ENCODE measurements at places on chromosomes 4 and X. TPM values are rescaled to one million over a fixed set of nuclear protein-coding genes. Genes with fewer than 3 reads are reported as not detected.

DNA sequence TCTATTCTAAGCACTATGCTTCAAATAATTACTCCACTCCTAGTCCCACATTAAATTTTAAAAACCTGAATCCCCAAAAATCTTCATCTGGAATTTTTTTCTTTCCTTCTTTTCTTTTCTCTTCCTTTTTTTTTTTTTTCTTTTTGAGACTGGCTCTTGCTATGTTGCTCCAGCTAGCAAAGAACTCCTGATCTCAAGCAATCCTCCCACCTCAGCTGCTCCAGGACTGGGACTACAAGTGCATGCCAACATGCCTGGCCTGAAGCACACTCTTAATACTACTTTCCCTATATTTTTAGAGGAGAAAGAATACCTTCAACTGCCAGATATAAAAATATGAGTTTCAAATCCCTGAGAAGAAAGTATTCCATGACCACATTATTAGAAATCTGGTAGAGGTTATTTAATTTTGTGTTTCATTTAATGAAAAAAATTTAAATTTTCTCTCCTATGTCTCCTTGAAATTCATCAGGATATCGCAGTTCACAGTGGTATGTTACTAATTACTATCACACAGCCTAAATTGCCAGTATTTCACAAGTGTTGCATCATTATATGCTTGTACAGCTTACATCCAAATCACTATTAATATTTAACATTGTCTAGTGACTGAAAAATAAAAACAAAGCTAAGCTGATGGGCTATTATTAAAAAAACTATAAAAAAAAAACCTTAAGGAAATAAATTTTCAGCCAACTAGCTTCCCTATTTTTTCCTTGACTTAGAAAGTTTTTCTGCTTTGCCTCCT is 227.8 kb downstream of the NAF1 start:
- H3K27ac ChIP-seq = no peak overlapping the region
- H3K36me3 ChIP-seq = no peaks in the 10 kb centered on the region
- no peak for DNase-seq
- no peaks in the 10 kb centered on the region for H3K27me3 ChIP-seq
- H3K4me3 ChIP-seq = no peak overlapping the region
- no peaks in the 10 kb centered on the region for H3K4me1 ChIP-seq

DNA sequence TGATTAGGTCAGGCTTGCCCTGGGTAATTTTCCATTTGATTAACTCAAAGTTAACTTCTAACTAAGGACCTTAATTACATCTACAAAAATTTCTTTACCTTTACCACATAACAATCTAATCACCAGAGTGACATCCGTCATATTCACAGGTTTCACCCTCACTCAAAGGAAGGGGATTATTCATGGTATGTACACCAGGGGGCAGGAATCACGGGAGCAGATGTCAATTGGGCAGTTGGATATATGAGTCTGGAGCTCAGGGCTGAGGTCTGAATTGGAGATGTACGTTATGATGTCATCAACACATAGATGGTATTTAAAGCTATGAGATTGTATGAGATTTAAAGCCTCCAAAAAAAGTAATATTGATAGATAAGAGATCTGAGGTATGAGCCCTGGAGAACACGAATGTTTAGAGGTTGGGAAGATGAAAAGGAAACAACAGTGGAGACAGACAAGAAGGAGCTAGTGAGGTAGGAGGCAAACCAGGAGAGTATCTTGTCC is 52.9 kb downstream of the PGRMC1 start:
- no peaks in the 10 kb centered on the region for H3K36me3 ChIP-seq
- H3K27me3 ChIP-seq = peaks cover 28% of the 10 kb centered on the region
- H3K4me1 ChIP-seq = no peaks in the 10 kb centered on the region
- H3K27ac ChIP-seq = no peak overlapping the region
- no peak for DNase-seq

DNA sequence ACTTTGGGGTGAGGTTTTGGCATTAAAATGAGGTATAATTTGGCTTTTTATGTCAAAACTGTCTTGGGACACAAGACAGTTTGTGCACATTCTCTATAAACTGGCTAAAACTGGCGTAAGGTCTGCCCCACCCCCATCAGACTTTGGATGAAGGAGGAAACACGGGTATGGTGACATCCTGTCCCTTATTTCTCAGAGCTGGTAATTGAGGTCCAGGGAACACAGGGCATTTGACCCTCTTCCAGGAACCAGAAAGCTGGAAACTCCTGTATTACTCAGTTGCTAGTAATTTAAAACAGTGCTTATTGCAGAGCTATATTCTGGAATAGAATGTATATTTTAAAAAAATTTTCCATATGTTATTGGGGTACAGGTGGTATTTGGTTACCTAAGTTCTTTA is 78.8 kb downstream of the SLC16A2 start:
- H3K27me3 ChIP-seq = peaks cover 28% of the 10 kb centered on the region
- H3K4me1 ChIP-seq = no peaks in the 10 kb centered on the region
- H3K4me3 ChIP-seq = no peak overlapping the region
- H3K36me3 ChIP-seq = no peaks in the 10 kb centered on the region
- no peak for DNase-seq

DNA sequence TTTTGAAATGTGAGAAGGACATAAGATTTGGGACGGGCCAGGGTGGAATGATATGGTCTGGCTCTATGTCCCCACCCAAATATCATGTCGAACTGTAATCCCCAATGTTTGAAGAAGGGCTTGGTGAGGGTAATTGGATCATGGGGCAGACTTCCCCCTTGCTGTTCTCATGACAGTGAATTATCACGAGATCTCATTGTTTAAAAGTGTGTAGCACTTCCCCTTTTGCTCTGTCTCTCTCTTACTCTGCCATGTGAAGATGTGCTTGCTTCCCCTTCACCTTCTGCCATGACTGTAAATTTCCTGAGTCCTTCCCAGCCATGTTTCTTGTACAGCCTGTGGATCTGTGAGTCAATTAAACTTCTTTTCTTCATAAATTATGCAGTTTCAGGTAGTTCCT is 17.5 kb downstream of the MTMR8 start:
- no peaks in the 10 kb centered on the region for H3K36me3 ChIP-seq
- no peak for DNase-seq
- H3K27ac ChIP-seq = no peak overlapping the region
- no peaks in the 10 kb centered on the region for H3K27me3 ChIP-seq
- no peaks in the 10 kb centered on the region for H3K4me1 ChIP-seq

GRCh38 chr4:123667496-123667895 is 270.9 kb downstream of the SPRY1 start:
- no peaks in the 10 kb centered on the region for H3K36me3 ChIP-seq
- no peak overlapping the region for H3K4me3 ChIP-seq
- no peak for DNase-seq
- H3K4me1 ChIP-seq = no peaks in the 10 kb centered on the region
- H3K27ac ChIP-seq = no peak overlapping the region

- H3K4me1 ChIP-seq = no peaks in the 10 kb centered on the region
- peak overlapping the region; percentile 77 for H3K27ac ChIP-seq
- no peak for DNase-seq
- H3K4me3 ChIP-seq = peak overlapping the region; percentile 31
- H3K27me3 ChIP-seq = no peaks in the 10 kb centered on the region
Measured at GRCh38 chr4:152591396-152591795, 55.5 kb upstream of the FBXW7 start.

DNA sequence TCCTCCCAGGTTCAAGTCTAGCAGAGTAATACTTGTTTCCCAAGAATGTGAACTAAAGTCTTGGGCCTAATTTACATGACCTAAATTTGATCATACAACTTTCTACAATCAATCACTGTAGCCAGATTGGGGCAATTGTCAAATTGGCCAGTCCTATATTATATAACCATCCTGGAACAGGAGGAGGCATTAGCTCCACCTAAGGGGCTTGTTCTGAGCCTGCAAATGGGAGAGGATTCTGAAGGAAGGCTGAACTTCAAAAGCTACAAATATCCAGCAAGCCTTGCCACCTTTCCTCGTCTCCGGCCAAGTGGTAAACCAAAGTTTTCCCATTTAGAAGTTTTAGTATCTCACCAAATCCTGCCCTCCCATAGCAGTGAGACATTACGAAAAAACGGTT is 1289.6 kb upstream of the TENM3 start:
- H3K27me3 ChIP-seq = no peaks in the 10 kb centered on the region
- H3K36me3 ChIP-seq = no peaks in the 10 kb centered on the region
- DNase-seq = no peak
- H3K4me1 ChIP-seq = no peaks in the 10 kb centered on the region
- H3K27ac ChIP-seq = no peak overlapping the region

Gene FOXO4
- 30.1 TPM for total RNA-seq

DNA sequence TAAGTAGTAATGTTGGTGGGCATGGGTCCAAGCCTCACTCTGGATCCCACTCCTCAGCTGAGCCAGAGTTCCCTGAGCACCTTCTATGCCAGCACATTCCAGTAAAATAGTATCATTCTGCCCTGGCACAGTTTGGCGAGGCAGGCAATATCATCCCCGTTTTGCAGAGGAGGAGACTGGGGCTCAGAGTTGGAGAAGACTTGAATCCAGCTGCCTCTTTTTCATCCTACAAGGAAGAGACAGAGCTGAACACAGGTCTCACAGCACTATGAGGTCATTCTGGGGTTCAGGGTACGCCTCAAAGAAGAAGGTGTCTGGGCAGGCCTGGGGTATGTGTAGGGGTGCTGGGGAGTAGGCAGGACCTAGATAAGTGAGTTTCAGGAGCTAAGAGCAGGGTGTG is 103.9 kb upstream of the STX18 start:
- no peak for DNase-seq
- H3K4me1 ChIP-seq = no peaks in the 10 kb centered on the region
- no peaks in the 10 kb centered on the region for H3K36me3 ChIP-seq
- no peak overlapping the region for H3K27ac ChIP-seq
- no peak overlapping the region for H3K4me3 ChIP-seq

DNA sequence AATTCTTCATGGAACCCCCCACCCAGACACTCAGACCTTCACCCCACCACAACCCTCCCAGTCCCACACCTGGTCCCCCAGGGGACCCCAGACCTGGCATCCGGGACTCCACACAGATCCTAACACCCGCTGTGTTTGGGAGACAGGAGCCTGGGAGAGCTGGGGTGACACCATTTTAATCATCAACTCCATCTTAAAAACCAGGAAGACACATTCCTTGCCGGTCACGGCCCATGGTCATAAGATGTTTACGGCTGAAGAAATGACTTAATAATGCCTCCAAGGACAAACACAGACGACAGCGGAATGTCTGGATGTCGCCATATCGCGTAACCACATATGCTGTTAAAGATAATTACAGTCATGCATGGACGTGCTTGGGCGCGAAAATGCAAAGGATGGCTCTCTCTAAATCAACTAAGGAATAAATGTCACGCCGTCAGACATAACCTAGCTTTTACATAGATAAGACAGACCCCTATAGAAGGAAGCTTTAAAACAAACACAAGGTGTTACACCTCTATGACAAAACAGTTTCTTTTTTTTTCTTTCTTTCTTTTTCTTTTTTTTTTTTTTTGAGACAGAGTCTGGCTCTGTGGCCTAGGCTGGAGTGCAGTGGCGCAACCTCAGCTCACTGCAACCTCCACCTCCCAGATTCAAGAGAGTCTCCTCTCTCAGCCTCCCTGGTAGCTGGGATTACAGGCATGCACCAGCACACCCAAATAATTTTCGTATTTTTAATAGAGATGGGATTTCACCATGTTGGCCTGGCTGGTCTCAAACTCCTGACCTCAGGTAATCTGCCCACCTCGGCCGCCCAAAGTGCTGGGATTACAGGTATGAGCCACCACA is 2.1 kb upstream of the DHRSX start:
- no peak overlapping the region for H3K27ac ChIP-seq
- H3K27me3 ChIP-seq = no peaks in the 10 kb centered on the region
- no peak for DNase-seq
- H3K4me1 ChIP-seq = peaks cover 6% of the 10 kb centered on the region
- H3K36me3 ChIP-seq = no peaks in the 10 kb centered on the region

Gene HMX1
- not detected for total RNA-seq

- no peak for DNase-seq
- H3K27ac ChIP-seq = no peak overlapping the region
- H3K27me3 ChIP-seq = no peaks in the 10 kb centered on the region
- H3K4me3 ChIP-seq = no peak overlapping the region
- H3K4me1 ChIP-seq = no peaks in the 10 kb centered on the region
- no peaks in the 10 kb centered on the region for H3K36me3 ChIP-seq
Measured at GRCh38 chr4:169485086-169485485, 127.3 kb downstream of the NEK1 start.

Gene POU4F2
- total RNA-seq = not detected

- DNase-seq = no peak
- H3K27ac ChIP-seq = no peak overlapping the region
- no peaks in the 10 kb centered on the region for H3K36me3 ChIP-seq
- H3K27me3 ChIP-seq = peaks cover 15% of the 10 kb centered on the region
- H3K4me3 ChIP-seq = no peak overlapping the region
- no peaks in the 10 kb centered on the region for H3K4me1 ChIP-seq
Measured at GRCh38 chrX:327660-328126, 9.1 kb upstream of the GTPBP6 start.
